CD4-positive, alpha-beta memory T cell (primary cell): ENCODE measurements at places on chromosomes 7 and 10. TPM values are rescaled to one million over a fixed set of nuclear protein-coding genes. Genes with fewer than 3 reads are reported as not detected.

SORBS1 gene
- 0.93 TPM for total RNA-seq

PRPS1L1 gene
- total RNA-seq = not detected

ZNF853 gene
- 2.2 TPM for total RNA-seq

GPR158 gene
- total RNA-seq = not detected

TUBAL3 gene
- total RNA-seq = not detected

LANCL2 gene
- total RNA-seq = 4.5 TPM

LLCFC1 gene
- total RNA-seq = not detected

TMEM213 gene
- total RNA-seq = not detected

GNG11 gene
- total RNA-seq = not detected

STX1A gene
- 7.5 TPM for total RNA-seq

ANK3 gene
- 80.0 TPM for total RNA-seq

IGF2BP3 gene
- not detected for total RNA-seq

HSPA12A gene
- 0.36 TPM for total RNA-seq

HGF gene
- not detected for total RNA-seq

CADPS2 gene
- not detected for total RNA-seq

COL13A1 gene
- not detected for total RNA-seq

EZH2 gene
- total RNA-seq = 11.3 TPM

NUDT13 gene
- 2.9 TPM for total RNA-seq

WEE2 gene
- not detected for total RNA-seq

SPDYE5 gene
- total RNA-seq = not detected

SLC39A12 gene
- not detected for total RNA-seq

CFAP46 gene
- total RNA-seq = not detected

SKIDA1 gene
- 0.39 TPM for total RNA-seq

CRPPA gene
- total RNA-seq = 1.3 TPM
